ENCODE measurements at places on chromosomes 11 and 22.

DNA sequence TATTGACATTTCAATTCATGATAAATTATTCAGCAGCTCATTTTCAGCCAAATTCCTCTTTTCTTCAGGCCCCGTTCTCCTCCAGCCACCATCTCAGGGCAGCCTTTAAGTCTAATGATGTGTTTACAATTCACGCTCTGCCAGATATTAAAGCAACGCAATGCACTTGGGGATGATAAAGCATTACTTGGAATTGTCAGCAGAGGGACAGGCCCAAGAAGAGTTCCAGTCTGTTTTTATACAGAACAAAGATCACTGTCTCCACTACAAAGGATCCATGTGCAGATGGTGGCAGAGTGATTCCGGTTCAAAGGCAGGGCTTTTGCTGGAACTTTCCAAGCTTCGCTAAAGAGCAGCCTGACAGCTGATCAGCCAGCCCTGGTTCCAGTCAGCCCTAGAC lies 13.6 kb upstream of the GALNT18 start:
- DNase-seq = no peak

DNA sequence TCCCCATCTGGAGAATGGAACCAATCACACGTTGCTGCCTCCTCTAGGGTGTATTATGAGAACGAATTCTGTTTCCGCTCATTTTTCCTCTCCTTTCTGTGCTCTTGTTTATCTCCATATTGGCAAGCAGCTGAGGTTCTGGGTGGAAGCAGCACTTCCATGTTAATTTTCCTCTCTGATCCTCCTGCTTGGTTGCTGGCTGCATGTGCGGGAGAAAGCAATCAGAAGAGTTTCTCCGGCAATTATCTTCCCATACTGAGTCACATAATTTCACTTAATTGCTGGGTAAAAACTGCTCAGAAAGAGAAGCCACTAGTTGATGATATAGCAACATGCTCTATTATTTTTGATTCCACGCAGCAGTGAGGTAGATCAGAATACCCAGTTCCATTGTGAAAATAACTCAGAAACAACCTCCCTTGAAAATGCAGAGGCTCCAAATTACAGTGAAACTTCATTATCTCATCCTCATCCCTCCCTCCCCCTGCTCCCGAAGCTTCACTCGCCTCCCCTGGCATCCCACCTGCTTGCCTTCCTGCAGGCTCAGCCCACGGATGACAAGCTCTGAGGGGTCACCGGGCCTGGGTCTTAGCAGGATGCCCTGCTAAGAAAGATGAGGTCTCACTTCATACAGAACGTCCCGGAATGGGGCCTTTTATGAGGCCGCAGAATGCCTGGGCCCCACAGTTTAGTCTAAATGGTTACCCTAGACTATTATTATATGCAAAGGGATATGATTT lies 20.4 kb downstream of the FXYD6 start:
- DNase-seq = no peak

GRCh38 chr22:40453671-40454070 lies 83.3 kb downstream of the SGSM3 start:
- DNase-seq = no peak

GRCh38 chr11:18253233-18253632 lies 4.8 kb upstream of the SAA2 start:
- DNase-seq = no peak

GRCh38 chr11:76337923-76338322 lies 43.0 kb downstream of the THAP12 start:
- no peak for DNase-seq
